Nephron progenitor cell (in vitro differentiated cells): ENCODE measurements at places on chromosomes 5 and 9.

GRCh38 chr9:131036071-131036470 is 27.1 kb downstream of the LAMC3 start:
- no peak for DNase-seq

DNA sequence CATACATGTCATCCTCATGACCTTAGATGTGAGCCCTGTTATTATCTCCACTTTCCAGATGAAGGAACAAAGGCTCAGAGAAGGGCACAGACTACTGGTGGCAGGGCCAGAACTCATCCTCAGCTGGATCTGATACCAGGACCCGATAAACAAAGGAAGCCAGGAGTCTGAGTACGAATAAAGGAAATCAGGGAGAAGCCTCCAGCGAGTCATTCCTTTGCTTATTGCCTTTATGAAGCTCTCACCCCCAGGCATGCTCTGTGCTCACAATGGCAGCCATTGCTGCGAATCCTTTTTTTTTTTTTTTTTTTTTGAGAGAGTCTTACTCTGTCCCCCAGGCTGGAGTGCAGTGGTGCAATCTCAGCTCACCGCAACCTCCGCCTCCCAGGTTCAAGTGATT is 130.1 kb downstream of the GAPVD1 start:
- no peak for DNase-seq

- no peak for DNase-seq
Measured at GRCh38 chr5:90221951-90222350, 187.6 kb downstream of the CETN3 start.

GRCh38 chr9:134518004-134518606 is 123.5 kb upstream of the COL5A1 start:
- DNase-seq: no peak

- no peak for DNase-seq
Measured at GRCh38 chr5:453725-454481, 10.9 kb downstream of the EXOC3 start.

DNA sequence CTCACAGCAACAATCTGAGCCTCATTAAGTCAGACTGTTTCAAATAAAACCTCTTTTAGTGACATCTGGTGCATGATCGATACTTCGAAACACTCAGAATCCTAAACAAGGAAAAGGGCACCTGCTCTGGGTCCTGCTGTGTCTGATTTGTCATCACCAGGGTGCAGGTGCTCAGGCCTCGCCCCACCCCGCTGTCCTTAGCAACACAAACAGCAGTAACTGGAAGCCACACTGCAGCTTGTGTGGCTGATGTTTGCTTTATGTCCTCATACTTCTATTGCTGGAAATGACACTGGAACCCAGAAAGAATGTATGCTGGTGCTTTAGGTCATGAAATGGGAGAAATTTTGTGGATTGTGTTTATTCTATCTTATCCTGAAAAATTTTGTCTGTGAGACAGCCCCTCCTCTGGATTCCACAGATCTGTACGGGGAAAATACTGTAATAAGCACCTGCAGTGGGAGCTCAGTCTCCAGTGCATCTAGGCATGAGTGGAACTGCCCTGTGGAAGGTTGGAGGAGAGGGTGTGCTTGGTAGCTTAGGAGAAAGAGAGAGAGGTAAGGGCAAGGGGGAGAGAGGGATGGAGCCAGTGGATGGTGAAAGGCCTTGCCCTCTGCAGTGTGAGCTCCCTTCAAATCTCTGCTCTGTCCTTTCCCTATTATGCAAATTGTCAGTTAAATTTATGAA is 284.2 kb downstream of the SMARCA2 start:
- no peak for DNase-seq

DNA sequence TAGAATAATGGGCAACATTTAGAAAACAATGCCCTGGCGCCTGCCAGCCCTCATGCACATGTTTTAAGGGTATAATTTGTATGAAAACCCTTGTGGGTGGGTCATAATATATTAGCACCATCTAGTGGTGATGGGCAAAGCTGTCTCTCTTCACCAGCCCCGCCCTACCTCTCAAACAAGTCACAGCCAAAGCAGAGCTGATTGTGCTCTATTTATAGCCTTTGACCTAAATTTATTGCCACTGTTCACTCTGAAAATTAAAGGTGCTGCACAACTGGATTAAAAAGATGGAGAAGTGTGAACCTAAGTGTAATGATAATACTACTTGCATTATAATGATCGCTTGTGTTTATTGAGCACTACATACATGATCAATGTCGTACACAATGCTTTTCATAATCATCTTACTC is 131.9 kb upstream of the ANKH start:
- DNase-seq: peak; percentile 40

DNA sequence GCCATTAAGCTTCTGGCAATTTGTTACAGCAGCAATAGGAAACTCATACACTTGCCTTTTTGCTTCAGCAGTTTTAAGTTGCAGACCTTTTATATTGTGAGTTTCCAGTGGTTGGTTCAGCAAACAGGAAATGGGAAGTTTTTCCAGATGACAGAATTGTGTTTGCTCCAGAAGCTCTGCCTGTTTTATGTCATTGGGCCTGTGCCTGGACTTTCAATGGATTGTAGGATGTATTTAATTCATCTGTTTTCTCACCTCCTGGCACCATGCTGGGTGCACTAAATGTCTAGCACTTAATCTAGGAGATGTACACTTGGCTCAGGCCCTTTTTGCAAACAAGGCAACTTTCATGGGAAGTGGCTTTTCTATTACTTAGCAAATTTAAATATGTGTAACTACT is 100.4 kb upstream of the CLINT1 start:
- DNase-seq: no peak

GRCh38 chr5:66739021-66739420 is 142.8 kb downstream of the MAST4 start:
- DNase-seq: no peak

- DNase-seq: no peak
Measured at GRCh38 chr5:96876292-96876850, at the start of gene ERAP2. TSS of gene ERAP2 (plus strand) at chr5:96876500. CDS start at chr5:96879686, 3,186 bp downstream.

- DNase-seq: no peak
Measured at GRCh38 chr9:121582641-121583040, 68.8 kb upstream of the DAB2IP start.

DNA sequence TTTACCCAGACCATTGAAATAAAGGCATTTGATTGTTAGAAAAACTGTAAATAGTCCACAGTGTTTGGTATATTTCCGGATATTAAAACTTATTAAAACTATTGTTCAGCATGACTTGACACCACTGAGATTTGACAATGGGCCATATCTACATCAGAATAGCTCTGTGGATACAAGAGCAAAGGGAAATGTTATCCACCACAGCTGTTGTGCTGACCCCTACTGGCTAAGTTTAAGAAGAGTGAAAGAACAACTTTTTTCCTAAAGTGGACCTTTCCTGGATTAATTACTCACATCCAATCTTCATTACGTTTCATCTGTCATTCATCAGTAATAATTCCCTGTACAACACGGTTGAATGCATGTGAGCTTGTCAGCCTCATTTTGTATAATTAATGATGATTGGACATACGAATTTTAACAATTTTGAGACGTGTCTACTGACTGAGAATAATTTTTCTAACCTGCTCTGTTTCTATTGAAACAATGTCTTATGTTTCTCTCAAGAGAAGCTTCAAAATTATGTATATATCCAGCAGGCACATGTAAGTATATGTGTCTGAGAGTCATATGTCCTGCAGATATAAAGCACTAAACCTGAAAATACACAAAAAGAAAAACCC is 1952.6 kb downstream of the MAT2B start:
- peak; percentile 10 for DNase-seq

- DNase-seq: no peak
Measured at GRCh38 chr5:151899399-151899798, 25.3 kb downstream of the GLRA1 start.

DNA sequence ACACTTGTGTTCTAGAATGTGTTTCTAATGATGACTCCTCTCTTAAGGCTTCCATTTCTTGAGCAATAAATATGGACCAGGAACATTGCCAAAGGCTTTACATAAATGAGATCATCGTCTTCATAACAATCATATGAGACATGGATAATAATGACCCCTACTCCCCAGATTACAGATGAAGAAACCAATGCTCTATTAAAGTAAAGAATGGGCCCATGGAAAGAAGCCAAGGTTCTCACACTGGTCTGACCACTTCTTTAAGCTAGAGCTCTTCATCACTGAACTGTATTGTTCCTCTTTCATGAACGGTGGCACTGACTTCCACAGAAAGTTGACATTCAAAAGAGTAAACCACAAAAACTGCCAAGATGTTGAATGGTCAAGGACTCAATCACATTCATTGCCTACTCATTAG is 65.3 kb downstream of the MARCHF3 start:
- no peak for DNase-seq

- no peak for DNase-seq
Measured at GRCh38 chr5:151234476-151235238, 10.8 kb upstream of the CCDC69 start.

GRCh38 chr5:62649476-62650113 is 71.0 kb downstream of the LRRC70 start:
- no peak for DNase-seq

GRCh38 chr5:73061593-73061992 is 58.8 kb upstream of the TMEM171 start:
- no peak for DNase-seq

- DNase-seq: no peak
Measured at GRCh38 chr9:91914404-91914803, 35.6 kb downstream of the ROR2 start.

- peak; percentile 36 for DNase-seq
Measured at GRCh38 chr9:136409557-136410455, 608 bp downstream of the ENTR1 start.

DNA sequence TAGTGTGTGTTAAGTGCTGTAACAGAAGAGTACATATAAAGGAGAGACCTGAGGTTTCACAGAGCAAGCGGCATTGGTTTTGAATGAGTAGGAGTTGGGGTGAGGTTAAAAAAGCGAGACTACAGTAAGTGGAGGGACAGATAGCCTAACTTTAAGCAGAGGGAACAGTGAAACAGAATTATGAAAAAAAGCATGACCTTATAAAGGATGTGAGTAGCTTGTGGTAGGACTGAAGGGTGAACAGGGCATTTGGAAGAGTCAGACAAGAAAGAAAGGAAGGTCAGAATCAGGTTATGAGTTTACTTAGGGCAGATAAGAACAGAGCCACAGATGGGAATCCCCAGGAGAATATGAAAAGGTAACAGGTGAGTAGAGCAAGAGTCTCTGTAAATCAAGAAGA is 22.5 kb downstream of the MSANTD3 start:
- DNase-seq: no peak

DNA sequence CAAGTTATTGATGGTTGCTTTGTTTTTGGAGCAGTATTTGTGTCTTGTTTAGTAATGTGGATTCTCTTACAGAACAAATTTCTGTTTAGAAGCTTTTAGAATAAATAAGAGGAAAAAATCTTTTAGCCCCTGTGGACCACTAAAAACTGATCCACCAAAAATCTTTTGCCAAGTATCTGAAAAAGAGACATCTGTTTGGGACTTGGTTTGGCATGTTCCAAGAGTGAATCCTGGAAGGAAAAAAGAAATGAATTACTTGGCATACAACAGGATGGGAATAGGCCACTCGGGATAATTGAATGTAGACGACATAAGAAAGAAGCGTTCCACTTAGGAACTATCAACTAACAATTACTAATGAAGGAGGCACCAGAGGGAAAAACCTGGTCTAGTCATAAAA is 1350.1 kb upstream of the C9orf72 start:
- DNase-seq: no peak

DNA sequence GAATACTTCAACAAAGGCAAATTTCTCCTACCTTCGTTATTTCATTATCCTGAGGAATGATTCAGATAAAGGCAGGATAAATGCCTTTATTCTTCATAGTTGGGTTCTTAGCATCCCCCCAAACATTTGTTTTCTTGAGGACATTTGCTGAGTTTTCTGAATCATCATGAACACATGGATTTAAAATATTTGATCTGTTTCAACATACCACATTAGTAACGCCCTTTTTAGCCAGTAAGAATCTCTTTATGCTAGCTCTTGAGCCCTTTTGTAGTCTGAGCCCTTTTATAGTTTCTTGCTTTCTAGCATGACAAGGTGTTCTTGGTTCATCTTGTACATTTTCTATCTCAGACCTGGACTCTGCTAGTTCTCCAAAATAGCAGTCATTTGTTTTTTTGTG is 27.9 kb downstream of the SKIC3 start:
- DNase-seq: no peak

GRCh38 chr9:8492024-8492423 is 692.4 kb upstream of the DMAC1 start:
- no peak for DNase-seq

DNA sequence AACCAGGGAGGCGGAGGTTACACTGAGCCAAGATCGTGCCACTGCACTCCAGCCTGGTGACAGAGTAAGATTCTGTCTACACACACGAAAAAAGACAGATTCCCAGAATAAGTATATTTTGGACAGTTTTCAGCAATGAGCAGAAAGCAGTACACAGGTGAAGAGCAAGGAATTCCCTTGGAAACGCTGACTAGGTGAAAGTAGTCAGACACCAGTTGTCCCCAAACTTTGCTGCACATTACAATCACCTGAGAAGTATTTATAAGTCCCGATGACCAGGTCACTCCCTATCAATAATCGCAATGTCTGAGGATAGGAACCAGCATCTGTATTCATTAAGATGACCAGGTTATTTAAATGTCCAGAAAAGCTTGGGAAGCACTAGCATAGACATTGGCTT is 78.3 kb downstream of the CPLANE1 start:
- DNase-seq: no peak

- DNase-seq: peak; percentile 59
Measured at GRCh38 chr9:19940811-19941535, 152.1 kb upstream of the SLC24A2 start.

GRCh38 chr5:14581891-14582796 is 552 bp downstream of the OTULINL start:
- peak; percentile 53 for DNase-seq

DNA sequence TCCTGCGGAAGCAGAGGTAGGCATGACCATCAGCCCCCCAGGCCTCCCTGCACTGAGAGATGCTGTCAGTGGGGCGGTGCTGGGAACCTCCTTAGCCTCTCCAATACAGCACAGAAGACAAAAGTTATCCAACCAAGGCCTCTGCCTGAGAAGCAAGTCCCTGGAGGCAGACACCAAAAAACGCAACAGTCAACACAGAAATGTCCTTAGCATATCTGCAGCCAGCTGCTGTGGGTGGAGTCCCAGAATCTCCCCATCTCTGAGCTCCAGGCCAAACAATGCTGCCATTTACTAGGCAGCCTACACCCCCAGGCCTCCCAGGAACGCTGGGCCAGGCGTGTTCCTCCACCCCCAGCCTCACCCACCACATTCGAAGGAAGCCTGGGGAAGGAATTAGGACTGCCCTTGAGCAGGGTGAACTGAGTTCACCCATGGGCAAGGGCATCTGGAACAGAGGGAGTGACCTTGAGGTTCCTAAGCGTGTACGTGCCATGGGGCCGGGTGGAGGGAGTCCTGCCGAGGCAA is 43.7 kb downstream of the STK10 start:
- DNase-seq: no peak

GRCh38 chr5:179370490-179371120 is 25.3 kb upstream of the ADAMTS2 start:
- DNase-seq: no peak

DNA sequence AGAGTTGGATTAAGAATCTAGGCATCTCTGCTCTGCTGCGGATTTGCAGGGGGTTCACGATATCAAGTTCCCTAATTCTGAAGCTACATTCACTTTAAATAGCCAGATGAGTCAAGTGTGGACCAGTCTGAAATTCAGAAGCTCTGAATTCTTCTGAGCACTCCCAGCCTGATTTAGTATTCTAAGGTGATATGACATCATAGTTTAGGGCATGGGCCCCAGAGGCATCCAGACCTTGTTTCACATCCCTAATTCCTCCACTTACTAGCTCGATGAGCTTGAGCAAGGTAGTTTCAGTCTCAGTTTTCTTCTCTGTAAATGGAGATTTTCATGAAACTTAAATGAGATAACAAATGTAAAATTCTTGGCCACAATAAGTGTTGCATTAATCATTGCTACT is 65.2 kb downstream of the TMEM167A start:
- DNase-seq: no peak
